ENCODE measurements at places on chromosomes 5 and 9.

DNA sequence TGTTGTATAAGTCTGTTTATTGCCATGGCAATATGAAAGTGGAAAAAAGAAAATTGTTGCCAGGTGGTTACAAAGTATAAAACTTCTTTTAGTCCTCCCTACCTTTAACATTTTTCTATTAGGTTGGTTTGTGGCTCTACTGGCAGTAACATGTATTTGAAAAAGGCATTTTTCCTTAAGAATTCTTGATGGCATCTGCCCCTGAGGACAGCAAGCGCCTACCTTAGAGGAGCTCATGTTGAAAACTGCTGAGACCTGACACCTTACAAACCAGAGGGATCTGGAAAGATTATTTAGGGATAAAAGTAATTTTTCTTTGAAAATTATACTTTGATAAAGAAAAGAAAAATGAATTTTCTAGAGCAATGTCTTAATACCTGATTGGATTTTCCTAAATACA lies 208.1 kb downstream of the CAVIN4 start:
- no peak for DNase-seq

GRCh38 chr9:68872026-68872501 lies 141.8 kb downstream of the PRKACG start:
- DNase-seq: no peak

DNA sequence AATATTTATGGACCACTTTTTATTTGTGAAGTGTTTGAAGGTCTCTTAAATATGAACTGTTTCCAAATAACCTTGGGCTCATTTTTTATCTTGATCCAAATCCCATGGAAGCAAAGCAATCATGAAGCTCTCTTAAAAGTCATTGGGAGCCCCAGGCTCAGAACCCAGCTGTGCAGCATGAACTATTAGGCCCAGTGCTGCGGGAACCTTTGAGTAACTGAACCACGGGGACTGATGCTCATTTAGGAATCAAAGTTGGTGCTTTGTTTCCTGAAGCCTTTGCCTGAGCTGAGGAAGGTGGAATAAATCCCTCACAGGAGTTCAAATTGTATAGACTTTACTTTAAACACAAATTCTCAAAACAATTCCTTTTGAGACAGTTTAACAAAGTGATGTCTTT lies 27.8 kb downstream of the MAT2B start:
- no peak for DNase-seq

DNA sequence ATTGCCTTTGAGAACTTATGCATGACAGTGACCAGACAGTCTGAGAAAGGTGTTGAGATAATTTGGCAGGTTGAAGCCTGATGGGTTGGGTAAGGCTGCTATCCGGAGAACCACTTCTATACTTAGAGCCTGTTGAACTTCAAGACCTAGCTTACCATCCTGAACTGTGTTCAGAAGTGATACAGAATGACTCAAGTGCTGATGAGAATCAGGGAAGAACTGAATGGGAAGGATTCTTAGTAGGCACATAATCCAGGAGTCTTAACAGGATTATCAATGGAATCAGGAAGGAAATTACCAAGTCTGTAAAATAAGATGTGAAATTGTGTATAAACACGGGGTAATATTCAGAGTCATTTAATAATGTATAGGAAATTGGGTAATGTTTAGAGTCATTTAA lies 9.0 kb upstream of the PAPPA start:
- DNase-seq: no peak

DNA sequence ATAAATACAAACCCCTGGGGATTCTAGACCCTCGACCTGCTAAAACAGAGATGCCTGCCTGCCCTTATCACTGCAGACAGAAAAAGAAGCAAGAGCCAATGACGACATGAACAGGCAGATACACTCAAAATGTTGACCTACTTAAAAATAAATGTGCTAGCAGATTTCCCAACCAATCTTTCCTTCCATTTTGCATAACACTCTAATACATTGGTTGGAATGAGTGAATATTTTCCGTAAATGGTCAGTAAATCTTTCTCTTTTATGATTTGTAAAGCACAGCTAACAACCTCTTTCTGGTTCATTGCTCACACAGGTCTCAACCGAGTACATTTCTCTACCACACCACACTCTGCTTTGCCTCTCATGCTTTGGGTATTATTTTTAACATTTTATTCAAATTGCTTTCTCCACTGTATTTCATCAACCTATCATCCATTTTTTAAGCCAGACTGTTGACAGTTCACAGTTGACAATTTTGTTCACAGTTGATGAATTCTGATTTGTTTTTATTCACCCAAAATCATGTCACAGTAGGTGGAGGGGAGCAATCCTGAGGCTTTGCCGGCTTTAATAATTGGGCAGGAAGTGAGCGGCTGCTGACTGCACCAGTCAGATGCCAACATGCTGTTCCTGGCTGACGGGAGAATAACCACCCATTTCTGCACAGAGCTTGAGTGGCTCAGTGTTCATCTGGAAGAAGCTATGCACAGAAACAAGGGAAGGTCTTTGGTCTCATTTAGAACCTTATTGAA lies 426.6 kb downstream of the SPOCK1 start:
- no peak for DNase-seq

- no peak for DNase-seq
Measured at GRCh38 chr9:26301659-26302058, 590.9 kb downstream of the CAAP1 start.

GRCh38 chr9:14222149-14222835 lies 91.6 kb downstream of the NFIB start:
- no peak for DNase-seq

GRCh38 chr9:83041771-83042170 lies 21.2 kb downstream of the RASEF start:
- no peak for DNase-seq

GRCh38 chr9:33211695-33212393 lies 28.1 kb upstream of the SPINK4 start:
- DNase-seq: no peak

GRCh38 chr9:132456241-132456640 lies 46.2 kb downstream of the CFAP77 start:
- DNase-seq: no peak

- no peak for DNase-seq
Measured at GRCh38 chr5:146548781-146549449, 32.9 kb upstream of the GPR151 start.

- DNase-seq: no peak
Measured at GRCh38 chr5:157221959-157222358, 41.3 kb downstream of the ITK start.

GRCh38 chr5:116237917-116238500 lies 153.2 kb downstream of the COMMD10 start:
- no peak for DNase-seq

GRCh38 chr9:107584186-107584585 lies 94.6 kb upstream of the KLF4 start:
- DNase-seq: no peak

GRCh38 chr9:112029921-112030444 lies 133.4 kb downstream of the UGCG start:
- DNase-seq: no peak

GRCh38 chr9:32385152-32385884 lies 875 bp downstream of the ACO1 start:
- no peak for DNase-seq

DNA sequence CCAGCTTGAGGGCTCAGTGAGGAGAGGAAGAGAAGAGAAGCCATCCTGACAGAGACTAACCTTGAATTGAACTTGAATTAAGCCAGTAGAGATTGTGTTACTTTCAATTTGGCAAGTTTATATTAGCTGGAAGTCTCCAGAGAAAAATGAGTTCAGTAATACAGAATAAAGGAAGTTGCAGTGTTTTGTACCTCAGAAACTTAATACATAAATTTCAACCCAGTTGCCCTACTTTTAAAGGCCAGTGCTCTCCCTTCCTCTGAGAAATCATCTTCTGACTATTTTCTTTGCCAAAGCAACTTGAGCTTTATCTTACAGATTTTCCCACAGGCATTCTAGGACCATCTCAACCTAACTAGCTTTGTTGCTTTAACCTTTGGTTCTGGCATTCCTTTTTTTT lies 231.0 kb upstream of the GAS1 start:
- no peak for DNase-seq

DNA sequence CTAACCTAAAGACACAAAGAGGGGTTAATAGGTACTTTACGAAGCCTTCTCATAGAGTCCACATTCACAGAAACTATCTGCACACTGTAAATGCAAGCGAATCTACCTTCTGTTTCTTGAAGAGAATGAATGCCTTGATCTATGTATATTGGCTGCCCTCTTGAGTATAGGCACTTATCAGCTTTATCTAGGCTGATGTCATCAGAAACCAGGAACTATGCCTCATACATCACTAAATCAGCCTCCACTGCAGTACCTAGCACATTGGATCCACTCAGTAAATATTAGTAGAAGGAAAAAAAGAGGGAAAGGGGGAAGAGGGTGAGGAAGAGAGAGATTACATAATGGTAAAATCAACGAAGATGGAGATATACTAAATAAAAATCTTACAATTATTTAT lies 477.1 kb downstream of the CAAP1 start:
- no peak for DNase-seq

GRCh38 chr5:88660947-88661805 lies 221.8 kb downstream of the MEF2C start:
- no peak for DNase-seq

DNA sequence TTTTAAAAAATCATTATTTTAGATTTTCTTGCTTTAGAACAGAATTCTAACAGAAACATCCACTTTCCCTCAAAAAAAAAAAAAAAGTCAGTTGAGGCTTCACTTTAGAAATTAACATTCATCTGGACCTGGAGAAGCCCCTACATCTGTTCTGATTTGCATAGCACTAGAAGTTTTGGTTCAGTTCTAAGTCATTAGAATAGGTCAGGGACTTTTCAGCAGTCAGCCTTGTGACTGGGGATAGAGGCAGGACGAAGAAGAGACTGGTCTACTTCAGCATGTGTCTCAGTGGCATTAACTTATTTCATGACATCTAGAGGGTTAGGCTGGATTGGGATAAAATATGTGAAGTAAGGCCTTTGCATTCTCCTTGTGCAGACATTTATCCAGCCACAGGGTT lies 215.8 kb upstream of the DAB2 start:
- no peak for DNase-seq

DNA sequence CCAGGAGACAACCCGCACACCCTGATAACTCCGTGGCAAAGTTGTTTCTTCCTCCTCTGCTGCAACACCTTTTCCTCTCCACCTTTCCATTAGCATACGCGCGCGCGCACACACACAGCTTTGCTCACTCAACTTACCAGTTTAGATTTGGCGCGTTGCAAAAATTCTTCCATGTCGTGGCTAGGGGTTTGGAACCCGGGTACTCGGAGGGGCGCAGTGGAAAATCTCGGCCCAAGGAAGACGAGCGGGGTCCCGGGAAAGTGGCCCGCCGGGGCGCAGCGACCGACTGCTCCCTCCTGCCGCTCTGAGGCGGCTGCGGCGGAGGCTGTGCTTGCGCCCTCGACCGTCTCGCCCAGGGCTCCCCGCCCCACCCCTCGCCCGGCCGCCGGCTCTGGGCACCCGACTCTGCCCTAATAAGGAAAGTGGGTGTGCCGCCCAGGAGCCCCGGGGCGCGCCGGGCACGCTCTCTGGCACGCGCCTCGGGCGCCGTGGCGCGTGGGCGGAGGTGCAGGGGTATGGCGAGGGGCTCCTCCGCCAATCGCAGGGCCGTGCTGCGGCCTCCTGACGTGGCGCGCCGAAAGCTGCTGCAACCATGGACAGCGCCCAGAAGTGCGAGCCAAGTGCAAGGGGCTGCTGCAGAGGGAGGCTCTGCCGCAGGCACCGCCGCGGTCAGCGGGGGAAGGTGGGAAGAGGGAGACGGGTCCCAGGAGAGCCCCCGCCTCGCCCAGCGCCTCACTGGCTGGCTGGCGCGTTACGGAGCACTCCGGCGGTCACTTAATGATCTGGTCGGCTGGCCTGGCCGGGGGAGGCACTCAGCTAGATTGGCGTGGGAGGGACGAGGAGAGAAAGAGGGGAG lies at the start of gene PRUNE2:
Gene PRUNE2 (minus strand): TSS at position 324 of the 856 bp plus-strand sequence. CDS start 151 bp downstream, at position 173.
- peak; percentile 3 for DNase-seq

- DNase-seq: no peak
Measured at GRCh38 chr5:13695076-13695712, 249.3 kb downstream of the DNAH5 start.

DNA sequence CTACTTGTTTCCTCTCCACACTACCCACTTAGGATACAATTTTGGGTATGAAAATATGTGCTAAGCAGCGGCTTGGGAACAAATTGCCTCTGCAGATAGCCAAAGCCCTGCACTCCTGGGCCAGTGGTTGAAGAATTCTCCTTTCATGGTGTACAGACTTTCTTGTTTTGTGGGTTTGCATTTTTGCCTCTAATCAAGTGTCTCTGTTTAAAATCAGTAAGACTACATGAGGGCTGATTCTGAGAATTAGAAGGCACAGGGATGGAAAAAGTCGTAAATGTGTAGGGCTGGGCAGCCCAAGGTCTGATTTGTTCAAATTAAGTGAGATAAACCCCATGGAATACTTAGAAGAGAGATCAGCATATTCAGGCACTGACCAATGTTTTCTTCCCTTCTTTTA lies 103.7 kb upstream of the CD180 start:
- no peak for DNase-seq

DNA sequence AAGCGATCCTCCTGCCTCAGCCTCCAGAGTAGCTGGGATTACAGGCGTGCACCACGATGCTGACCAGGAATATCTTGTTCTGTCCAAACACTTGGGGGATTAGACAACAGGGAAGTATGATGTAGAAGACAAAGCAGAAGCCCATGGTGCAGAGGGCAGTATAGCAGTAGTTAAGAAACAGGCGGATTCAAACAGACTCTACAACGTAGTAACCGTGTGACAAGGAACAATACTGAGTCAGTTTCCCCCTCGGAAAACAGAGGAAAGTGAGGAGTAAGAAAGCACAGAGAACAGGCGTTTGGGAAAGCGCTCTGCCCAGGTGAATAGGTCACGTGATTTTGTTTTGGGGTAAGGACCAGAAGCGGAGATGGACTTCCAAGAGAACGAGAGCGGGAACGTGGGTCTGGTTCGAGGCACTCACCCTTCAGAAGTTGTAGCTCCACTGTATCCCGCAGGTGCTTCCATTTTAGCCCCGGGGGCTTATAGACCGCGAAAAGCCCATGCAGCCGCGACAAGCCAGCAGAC lies 306 bp downstream of the TRUB2 start:
- no peak for DNase-seq

- no peak for DNase-seq
Measured at GRCh38 chr9:77899679-77900354, 131.8 kb downstream of the GNAQ start.

GRCh38 chr5:134509308-134510040 lies 16.0 kb upstream of the JADE2 start:
- no peak for DNase-seq

DNA sequence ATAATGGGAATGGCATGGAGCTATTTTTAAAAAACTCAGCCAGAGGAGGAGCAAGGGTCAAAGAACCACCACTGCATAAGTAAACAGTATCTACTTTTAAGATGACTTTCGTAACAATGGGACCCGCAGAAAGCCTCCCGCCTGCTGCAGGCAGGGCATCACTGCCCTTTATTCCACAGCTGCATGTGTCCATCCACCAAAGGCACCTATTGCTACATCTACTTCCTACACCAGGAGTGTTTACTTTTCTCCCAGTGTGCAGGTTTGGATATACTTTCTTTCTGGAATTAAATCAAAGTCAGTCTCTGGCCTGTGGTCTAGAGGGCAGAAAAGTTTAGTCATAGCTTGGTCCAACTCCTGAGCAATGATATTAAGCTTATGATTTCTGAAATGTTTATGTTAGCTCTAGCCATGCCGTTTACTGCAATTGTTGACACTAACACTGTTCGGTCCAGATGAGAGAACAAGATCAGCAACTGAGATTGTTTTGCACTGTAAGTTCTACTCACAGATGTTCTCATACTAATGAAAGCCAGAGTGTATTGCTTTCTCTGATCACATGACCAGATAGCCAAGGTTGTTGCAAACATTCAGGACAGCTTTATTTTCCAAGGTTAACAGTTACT lies 391.5 kb downstream of the FGF10 start:
- no peak for DNase-seq
